ENCODE measurements at places on chromosomes 5 and 9. TPM values are rescaled to one million over a fixed set of nuclear protein-coding genes. Genes with fewer than 3 reads are reported as not detected.
A peak's percentile ranks its signal among the peaks of the same experiment; 100 is the strongest.

DNA sequence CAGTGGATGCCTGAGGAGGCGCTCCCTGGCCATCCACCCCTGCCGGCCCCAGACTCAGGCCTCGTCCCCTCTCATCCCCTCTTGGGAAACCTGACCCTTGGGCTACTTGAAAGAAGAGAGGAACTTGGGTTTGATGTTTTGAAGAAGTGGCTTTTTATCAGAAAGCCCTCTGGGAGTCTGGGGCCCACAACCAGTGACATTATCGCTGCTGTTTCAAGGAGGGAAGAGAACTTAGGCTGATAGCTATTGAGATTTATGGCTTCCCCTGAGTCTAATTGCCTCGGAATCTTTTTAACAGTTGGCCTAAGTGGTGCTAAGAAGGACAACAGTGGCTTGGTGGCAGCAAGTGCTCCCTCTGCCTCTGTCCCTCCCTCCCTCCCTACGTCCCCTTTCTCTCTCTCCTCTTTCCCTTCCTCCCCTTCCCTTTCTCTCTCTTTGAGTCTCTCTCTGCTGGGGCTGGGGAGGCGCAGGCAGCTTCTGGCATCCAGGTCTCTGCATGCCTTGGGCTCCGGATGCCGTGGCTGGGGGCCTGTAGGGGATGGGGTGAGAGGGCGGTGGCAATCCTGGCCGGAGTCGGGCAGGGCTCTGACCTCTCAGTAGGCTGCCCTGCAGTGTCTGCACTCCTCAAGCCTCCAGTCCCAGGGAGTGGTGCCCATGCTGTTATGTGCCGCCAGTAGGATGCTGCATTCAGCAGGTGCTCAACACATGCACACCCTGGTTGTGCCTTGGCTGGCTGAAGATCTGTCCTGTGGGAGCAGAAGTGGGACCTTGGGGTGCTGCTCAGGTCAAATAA is 49.6 kb upstream of the RXRA start:
- no peak for DNase-seq

DNA sequence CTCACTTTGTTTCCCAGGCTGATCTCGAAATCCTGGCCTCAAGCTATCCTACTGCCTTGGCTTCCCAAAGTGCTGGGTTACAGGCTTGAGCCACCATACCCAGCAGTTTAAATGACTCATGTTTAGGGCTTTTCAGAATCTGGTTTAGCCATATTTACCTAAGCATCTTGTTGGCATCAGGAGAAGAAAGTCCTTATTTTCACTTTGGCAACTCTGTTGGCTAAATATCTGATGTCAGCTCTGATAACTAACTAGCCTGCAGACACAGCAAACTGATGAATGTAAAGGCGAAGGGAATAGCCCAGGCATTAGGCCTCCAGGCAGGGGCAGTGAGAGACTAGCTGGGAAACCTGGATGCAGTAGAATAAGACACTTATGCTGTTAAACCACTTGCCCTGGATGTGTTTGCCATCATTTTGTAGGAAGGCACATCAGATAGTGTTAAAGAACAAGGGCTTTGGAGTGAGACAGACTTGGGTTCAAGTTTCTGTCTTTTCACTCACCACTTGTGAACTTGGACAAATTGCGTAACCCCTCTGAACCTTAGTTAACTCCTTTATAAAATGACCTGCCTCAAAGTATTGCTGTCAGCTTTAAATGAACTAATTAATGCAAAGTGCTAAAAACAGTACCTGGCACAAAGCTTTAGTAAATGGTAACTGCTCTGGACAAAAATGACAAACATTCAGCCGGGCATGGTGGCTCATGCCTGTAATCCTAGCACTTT is 34.7 kb upstream of the GARNL3 start:
- no peak for DNase-seq

DNA sequence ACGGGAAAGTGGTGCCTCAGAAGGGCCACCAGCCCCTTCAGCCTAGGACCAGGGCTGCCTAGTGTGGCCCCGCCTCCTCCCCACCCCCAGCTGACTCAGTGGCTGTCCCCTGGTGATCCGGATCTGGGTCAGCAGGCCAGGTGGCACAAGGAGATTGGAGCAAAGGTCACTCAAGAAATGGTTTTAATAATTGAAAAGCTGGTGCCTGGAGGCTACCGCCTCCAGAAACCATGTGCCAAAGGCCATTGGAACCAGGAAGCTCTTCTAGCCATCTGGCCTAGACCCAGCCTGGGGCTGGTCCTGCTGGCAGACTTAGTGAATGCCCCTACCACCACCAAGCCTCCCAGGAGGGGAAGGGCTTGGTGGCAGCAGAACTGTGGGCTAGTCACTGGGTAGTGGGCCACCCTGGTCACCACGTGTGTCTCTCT is 1.5 kb downstream of the ST6GALNAC4 start:
- DNase-seq = no peak

DNA sequence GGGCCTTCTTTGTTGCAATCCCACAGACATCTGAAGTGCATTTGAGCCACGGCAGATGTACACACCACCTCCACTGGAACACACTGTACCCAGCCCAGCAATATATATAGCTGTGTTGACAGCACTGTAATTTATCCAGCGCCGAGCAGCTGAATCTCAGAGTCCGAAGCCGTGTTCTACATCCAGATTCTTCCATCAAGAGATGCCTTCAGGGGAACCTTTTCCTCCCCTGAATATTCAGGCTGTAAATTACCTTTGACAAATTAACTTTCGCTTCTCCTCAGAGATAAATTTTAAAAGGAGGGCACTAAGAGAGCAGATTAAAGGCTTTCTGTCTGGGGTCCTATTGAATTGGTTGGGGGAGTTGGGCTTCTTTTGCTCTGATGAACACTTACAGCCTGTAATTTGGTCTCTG is 76.4 kb downstream of the ROR2 start:
- no peak for DNase-seq

GRCh38 chr9:1979741-1980367 is 35.3 kb upstream of the SMARCA2 start:
- DNase-seq = peak; percentile 51

- DNase-seq = no peak
Observed at GRCh38 chr5:116444373-116445295, 130.0 kb downstream of the SEMA6A start.

- DNase-seq = no peak
Observed at GRCh38 chr5:56632199-56632598, 183.2 kb upstream of the MAP3K1 start.

DNA sequence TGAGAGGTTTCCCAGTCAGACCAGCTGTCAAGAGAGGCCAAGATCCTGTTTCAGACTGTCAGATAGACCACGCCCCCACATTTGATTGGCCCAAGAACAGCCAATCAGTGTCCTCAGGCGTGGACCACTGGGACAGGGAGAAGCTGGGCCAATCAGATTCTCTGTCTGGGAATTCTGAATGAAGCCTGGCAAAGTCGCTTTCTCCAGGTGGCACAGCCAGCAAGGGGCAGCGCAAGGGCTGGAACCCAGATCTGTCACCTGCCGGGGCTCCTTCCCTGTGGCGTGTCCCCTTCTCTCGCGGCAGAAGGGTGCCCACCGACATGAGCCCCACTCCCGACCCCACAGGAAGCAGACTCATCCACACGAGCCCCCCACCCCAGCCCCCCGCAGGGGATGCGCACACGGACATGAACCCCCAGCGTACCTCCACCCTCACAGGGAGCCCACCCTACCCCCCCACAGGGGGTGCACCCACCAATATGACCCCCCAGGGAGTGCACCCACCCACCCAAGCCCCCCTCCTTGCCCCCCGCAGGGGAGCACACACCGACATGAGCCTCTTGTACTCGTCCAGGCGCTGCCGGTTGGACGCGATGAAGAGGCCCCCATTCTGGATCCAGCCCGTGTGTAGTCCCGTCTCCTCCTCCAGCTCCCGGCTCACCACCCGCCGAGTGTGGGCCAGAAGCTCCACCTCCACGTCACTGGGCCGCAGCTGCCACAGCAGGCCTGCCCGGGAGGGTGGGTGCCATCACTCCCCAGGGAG is 6.1 kb downstream of the SARDH start:
- peak; percentile 21 for DNase-seq

DNA sequence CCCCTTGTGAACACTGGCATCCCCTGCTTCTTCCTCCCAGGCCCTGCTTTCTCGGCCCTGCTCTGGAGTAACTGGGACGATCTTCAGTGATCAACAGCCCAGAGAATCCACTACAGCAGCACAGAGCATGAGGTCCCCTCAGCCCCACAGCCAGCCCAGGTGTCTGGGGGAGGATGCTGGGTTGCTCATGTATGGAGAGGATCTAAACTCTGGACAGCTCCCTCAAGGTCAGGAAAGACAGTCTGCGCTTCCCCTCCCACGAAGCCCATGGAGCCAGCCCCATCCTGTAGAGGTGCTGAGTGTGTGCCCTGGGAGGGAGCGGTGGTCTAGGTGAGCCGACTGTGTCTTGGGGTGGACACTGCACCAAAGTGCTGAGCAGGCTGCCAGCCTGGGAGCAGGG is 190.2 kb downstream of the GABBR2 start:
- no peak for DNase-seq

- no peak for DNase-seq
Observed at GRCh38 chr9:268616-269015, 54.0 kb downstream of the DOCK8 start.

- DNase-seq = peak; percentile 32
Observed at GRCh38 chr5:83726912-83727311, 6.3 kb upstream of the HAPLN1 start.

DNA sequence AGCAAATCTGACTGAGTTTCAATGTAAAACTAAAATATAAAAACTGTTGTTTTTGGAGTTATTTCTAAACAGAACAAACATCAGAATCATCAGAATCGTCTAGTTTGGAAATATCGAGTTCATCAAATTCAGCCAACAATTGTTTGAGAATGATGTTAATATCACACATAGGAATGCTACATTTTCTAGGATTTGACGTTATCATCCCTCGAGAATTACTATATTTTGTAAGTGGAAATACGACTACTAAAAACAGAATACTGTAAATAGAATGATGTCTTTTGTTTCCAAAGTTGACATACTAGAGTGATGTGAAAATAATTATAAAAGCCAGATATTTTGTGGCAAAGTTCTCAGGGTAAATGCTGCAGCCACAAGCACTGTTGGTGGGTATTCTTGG is 805.9 kb downstream of the TLE1 start:
- no peak for DNase-seq

GRCh38 chr9:13520069-13520468 is 240.6 kb upstream of the MPDZ start:
- DNase-seq = peak; percentile 96

- peak; percentile 100 for DNase-seq
Observed at GRCh38 chr9:112050544-112051475, 124.3 kb downstream of the SUSD1 start.

- no peak for DNase-seq
Observed at GRCh38 chr9:138071731-138072130, 194.1 kb downstream of the CACNA1B start.

- peak; percentile 31 for DNase-seq
Observed at GRCh38 chr9:38017149-38017884, 51.7 kb downstream of the SHB start.

GRCh38 chr9:131188976-131189375 is 63.6 kb downstream of the NUP214 start:
- no peak for DNase-seq

- DNase-seq = peak; percentile 80
Observed at GRCh38 chr5:174327317-174327864, 281.9 kb downstream of the NSG2 start.

DNA sequence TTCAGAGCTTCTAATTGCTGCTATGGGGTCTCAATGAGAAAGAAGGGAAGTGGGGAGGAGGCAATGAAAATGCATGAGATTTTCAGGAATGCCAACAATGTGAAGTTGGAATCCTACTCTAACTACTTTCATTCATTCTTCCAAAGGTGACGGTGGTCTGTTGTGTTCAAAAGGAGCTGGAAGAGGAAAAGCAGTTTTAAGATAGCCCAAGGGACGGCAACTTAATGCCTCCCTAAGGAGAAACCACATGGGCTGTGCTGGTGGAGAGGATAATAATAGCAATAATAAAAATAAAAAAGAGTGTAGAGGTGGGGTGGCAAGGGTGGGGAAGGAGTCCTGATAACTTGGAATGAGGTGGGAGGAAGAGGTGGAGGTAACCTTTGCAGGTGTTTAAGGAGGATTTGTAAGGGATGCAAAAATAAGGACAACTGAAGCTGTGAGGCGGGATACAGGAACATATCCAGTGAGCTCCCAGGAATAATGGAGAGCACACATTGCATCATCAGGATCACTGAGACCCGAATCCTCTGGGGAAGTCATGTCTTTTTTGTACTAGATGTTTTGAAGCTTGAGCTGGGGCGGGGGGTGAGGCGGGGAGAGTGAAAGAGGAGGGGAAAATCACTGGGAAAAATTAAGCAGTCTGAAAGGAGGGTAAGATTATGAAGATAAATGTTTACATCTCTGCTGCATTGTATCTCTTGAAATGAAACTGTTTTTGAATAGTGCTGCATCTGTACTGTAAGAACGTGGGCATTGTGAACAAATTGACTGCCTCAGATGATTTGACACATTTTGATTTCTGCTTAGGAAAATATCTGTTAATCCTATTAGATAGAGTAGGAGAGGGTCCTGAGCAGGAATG is 120.1 kb upstream of the TMEM161B start:
- DNase-seq = no peak

The SYK gene
- not detected for total RNA-seq

The ZNF618 gene
- total RNA-seq = 5.8 TPM

The CTSL gene
- total RNA-seq = 513 TPM

The UGT3A1 gene
- not detected for total RNA-seq

The KLF4 gene
- total RNA-seq = 16.8 TPM

The IL9 gene
- total RNA-seq = not detected

The CCDC192 gene
- total RNA-seq = not detected

The CCL27 gene
- total RNA-seq = not detected

The PCDHGA3 gene
- 1.1 TPM for total RNA-seq

The C9orf50 gene
- total RNA-seq = not detected

The PGM5 gene
- 13.5 TPM for total RNA-seq

The PALM2AKAP2 gene
- total RNA-seq = 4.2 TPM

The DAB2 gene
- 217 TPM for total RNA-seq

The WDR31 gene
- total RNA-seq = 2.4 TPM

The WDR38 gene
- not detected for total RNA-seq

The FCN2 gene
- total RNA-seq = not detected

The CTXN3 gene
- total RNA-seq = not detected

The PCDHB3 gene
- total RNA-seq = 0.74 TPM

The TEX48 gene
- not detected for total RNA-seq

The TMEFF1 gene
- 0.49 TPM for total RNA-seq

All from fibroblast of the aortic adventitia (primary cell).